ENCODE measurements at places on chromosomes 13 and 19.

- no peak overlapping the region for H3K27ac ChIP-seq
- DNase-seq = no peak
- H3K36me3 ChIP-seq = peaks cover 5% of the 10 kb centered on the region
- no peaks in the 10 kb centered on the region for H3K4me1 ChIP-seq
- H3K4me3 ChIP-seq = no peak overlapping the region
Observed at GRCh38 chr13:73879346-73880015, 254.7 kb downstream of the KLF12 start.

DNA sequence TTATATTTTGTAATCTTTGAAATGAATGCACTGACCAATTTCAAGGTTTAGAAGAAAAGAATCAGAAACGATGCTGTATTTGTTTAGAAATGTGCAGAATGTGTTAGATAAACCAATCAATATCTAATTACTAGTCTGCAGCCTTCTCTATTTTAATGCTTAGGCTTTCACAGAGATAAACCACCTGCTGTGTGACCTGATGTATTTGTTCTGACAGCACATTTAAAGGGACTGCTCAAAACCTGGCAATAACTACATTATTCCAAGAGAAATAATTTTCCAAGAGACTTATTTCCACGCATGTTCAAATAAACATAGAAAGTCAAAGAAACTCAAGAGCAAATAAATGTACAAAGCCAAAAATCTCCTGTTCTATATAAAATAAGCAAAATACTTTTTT lies 641.6 kb upstream of the PCDH20 start:
- no peak overlapping the region for H3K4me3 ChIP-seq
- H3K4me1 ChIP-seq = no peaks in the 10 kb centered on the region
- H3K27ac ChIP-seq = no peak overlapping the region
- H3K27me3 ChIP-seq = no peaks in the 10 kb centered on the region
- H3K36me3 ChIP-seq = no peaks in the 10 kb centered on the region
- no peak for DNase-seq

GRCh38 chr13:48976576-48977285 lies 1.0 kb downstream of the FNDC3A start:
- H3K4me1 ChIP-seq = peaks cover 49% of the 10 kb centered on the region
- H3K4me3 ChIP-seq = peak overlapping the region; percentile 71
- no peaks in the 10 kb centered on the region for H3K36me3 ChIP-seq
- no peaks in the 10 kb centered on the region for H3K27me3 ChIP-seq
- H3K27ac ChIP-seq = peak overlapping the region; percentile 87

- no peak for DNase-seq
- no peaks in the 10 kb centered on the region for H3K36me3 ChIP-seq
- no peaks in the 10 kb centered on the region for H3K27me3 ChIP-seq
- no peaks in the 10 kb centered on the region for H3K4me1 ChIP-seq
- no peak overlapping the region for H3K4me3 ChIP-seq
- no peak overlapping the region for H3K27ac ChIP-seq
Observed at GRCh38 chr13:30774214-30774730, 38.9 kb downstream of the ALOX5AP start.

- H3K27ac ChIP-seq = no peak overlapping the region
- no peaks in the 10 kb centered on the region for H3K36me3 ChIP-seq
- no peak for DNase-seq
- H3K4me3 ChIP-seq = no peak overlapping the region
- no peaks in the 10 kb centered on the region for H3K4me1 ChIP-seq
- peaks cover 17% of the 10 kb centered on the region for H3K27me3 ChIP-seq
Observed at GRCh38 chr13:78468621-78469020, 134.7 kb downstream of the POU4F1 start.

DNA sequence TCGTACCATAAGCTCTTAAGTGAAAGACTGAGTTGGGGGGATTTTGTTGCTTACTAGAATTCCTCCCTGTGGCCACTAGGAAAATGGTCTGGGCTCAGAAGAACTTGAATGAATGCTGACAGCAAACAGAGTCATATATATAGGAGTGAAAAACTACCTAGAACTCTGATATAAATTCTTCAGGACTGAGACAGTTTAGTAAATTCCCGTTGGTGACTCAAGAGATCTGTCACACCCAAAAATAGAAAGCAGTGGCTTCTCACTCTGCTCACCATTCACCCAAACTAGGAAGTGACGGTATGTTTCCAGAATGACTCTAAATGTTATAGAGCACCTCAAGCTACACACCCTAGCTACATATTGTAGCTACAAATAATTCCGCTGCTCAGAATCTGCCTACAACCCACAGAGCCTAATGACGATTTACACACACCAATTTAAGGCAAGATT lies 116.2 kb downstream of the TBC1D4 start:
- H3K27me3 ChIP-seq = peaks cover 5% of the 10 kb centered on the region
- DNase-seq = no peak

GRCh38 chr13:112905086-112905485 lies 63.9 kb upstream of the MCF2L start:
- H3K36me3 ChIP-seq = no peaks in the 10 kb centered on the region
- no peak overlapping the region for H3K4me3 ChIP-seq
- H3K27ac ChIP-seq = no peak overlapping the region
- H3K27me3 ChIP-seq = peaks cover 5% of the 10 kb centered on the region
- DNase-seq = no peak
- no peaks in the 10 kb centered on the region for H3K4me1 ChIP-seq

- DNase-seq = no peak
- H3K36me3 ChIP-seq = no peaks in the 10 kb centered on the region
- H3K27ac ChIP-seq = no peak overlapping the region
- no peaks in the 10 kb centered on the region for H3K27me3 ChIP-seq
Observed at GRCh38 chr19:21210037-21210621, 68.3 kb downstream of the ZNF431 start.

DNA sequence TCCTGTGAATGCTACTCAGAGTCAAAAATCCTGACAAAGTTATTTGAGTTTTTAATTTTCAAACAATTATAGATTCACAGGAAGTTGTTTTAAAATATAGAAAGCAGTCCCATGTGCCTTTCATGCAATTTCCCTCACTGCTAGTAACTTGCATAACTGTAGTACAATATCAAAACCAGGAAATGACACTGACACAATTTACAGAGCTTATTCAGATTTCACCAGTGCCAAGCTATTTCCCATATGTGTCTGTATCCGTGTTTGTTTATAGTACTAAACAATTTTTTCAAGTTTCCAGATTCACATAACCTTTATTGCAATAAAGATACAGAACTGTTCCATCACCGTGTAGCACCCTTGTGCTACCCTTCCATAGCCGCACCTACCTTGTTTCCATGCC lies 934.6 kb downstream of the PCDH17 start:
- H3K4me3 ChIP-seq = no peak overlapping the region
- no peak for DNase-seq
- no peak overlapping the region for H3K27ac ChIP-seq
- H3K4me1 ChIP-seq = no peaks in the 10 kb centered on the region

DNA sequence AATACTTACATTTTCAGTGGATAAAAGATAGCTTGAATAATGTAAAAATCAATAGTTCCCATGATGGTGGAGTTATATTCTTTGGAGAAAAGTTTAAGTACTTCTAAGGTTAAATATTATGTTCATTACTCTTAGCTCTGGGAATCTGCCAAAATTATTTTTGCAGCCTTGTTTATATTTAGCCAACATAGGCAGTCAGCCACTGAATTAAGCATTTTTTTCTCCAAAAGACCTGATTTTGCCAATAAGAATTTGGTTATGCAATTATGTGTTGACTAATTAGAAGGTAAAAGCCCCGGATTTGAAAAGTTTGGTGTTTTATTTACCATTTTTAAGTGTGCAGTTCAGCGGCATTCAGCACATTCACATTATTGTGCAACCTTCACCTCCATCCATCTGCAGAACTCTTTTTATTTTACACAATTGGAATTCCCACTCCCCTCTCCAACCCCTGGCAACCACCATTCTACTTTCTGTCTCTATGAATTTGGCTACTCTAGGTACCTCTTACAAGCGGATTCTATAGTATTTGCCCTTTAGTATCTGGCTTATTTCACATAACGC lies 90.1 kb upstream of the C1QTNF9B start:
- H3K4me1 ChIP-seq = no peaks in the 10 kb centered on the region
- H3K4me3 ChIP-seq = no peak overlapping the region
- no peaks in the 10 kb centered on the region for H3K36me3 ChIP-seq
- peaks cover 18% of the 10 kb centered on the region for H3K27me3 ChIP-seq

DNA sequence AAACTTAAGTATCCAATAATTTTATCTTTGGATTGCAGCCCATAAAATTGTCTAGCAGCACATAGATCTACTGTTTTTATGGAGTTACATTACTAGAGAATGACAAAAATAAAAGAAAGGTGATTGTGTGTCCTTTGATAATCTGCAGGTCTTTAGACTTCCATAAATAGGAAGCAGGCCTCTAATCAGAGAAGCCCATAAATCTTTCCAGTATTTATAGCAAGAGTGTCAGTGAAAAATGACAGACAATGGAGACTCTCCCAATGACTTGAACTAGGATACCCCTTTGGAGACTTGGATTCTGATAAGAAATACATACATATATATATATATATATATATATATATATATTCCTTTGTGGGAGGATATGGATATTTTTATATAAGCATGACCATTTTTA lies 351.2 kb downstream of the PCDH17 start:
- H3K4me3 ChIP-seq = no peak overlapping the region
- H3K36me3 ChIP-seq = no peaks in the 10 kb centered on the region
- H3K27ac ChIP-seq = no peak overlapping the region
- H3K4me1 ChIP-seq = no peaks in the 10 kb centered on the region
- no peak for DNase-seq

- H3K27me3 ChIP-seq = no peaks in the 10 kb centered on the region
- no peak overlapping the region for H3K4me3 ChIP-seq
- H3K4me1 ChIP-seq = no peaks in the 10 kb centered on the region
- no peak for DNase-seq
Observed at GRCh38 chr13:70747262-70747661, 639.0 kb upstream of the KLHL1 start.

DNA sequence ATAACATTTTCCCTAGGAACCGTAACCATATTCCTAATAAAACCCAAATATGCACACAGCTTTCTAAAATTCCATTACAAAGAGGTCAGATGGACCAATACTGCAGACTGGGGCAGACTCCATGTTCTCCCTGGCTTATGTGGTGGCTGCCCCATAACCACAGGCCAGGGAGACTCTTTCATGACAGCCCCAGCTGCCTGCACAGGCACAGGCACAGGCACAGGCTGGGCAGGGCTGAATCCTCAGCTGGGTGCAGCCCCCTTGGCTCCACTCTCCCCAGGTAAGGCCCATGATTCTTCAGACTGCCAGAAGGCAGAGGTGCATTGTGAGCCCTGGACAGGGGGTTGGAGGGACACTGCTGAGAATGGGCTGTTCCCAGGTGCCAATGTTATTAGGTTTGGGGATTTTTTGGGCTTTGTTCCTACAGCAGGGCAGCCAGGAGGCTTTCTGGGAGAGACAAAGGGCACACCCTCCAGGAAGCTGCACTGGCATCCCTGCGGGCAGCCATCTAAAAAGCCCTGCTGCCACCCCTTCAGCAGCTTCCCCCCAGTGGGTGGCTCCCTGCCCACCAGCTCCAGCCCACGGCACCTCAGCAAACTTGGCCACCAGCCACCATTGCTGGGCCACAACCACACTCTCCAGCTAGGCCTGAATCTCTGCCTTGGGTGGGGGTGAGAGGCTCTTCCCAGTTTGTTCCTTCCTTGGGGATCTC lies 20.0 kb downstream of the DOCK9 start:
- peaks cover 9% of the 10 kb centered on the region for H3K4me1 ChIP-seq
- H3K36me3 ChIP-seq = no peaks in the 10 kb centered on the region
- no peak overlapping the region for H3K27ac ChIP-seq
- no peak overlapping the region for H3K4me3 ChIP-seq

GRCh38 chr13:99322297-99323103 lies 15.3 kb upstream of the GPR183 start:
- no peak overlapping the region for H3K27ac ChIP-seq
- H3K27me3 ChIP-seq = no peaks in the 10 kb centered on the region
- H3K36me3 ChIP-seq = peaks cover 56% of the 10 kb centered on the region
- no peak for DNase-seq
- H3K4me3 ChIP-seq = no peak overlapping the region
- H3K4me1 ChIP-seq = peaks cover 6% of the 10 kb centered on the region

GRCh38 chr13:30119476-30119875 lies 187.9 kb downstream of the KATNAL1 start:
- H3K27me3 ChIP-seq = no peaks in the 10 kb centered on the region
- peaks cover 50% of the 10 kb centered on the region for H3K4me1 ChIP-seq
- H3K36me3 ChIP-seq = no peaks in the 10 kb centered on the region
- DNase-seq = peak; percentile 80

GRCh38 chr19:16244091-16244490 lies 46.4 kb downstream of the AP1M1 start:
- DNase-seq = no peak
- H3K27me3 ChIP-seq = no peaks in the 10 kb centered on the region
- no peak overlapping the region for H3K4me3 ChIP-seq
- no peak overlapping the region for H3K27ac ChIP-seq
- no peaks in the 10 kb centered on the region for H3K4me1 ChIP-seq

DNA sequence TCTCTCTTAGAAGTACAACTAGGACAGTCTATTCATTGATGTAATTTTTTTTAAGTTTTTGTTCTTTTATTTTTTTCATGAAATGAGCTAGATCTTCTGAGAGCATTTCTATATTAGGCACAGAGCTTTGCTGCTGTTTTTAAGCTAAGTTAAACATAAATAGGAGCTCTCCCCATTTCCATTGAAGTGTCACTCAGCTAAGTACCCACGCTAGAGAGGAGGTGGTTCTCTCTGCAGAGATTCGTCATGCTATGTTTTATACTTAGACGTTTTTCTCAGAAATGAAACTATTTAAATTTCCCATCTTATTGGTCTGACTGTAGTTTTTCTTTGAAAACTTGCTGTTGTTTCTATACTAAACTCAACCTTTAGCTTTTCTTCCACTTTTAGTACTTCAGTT lies 271.5 kb downstream of the PCDH9 start:
- no peak overlapping the region for H3K27ac ChIP-seq
- no peaks in the 10 kb centered on the region for H3K27me3 ChIP-seq
- H3K4me3 ChIP-seq = no peak overlapping the region

DNA sequence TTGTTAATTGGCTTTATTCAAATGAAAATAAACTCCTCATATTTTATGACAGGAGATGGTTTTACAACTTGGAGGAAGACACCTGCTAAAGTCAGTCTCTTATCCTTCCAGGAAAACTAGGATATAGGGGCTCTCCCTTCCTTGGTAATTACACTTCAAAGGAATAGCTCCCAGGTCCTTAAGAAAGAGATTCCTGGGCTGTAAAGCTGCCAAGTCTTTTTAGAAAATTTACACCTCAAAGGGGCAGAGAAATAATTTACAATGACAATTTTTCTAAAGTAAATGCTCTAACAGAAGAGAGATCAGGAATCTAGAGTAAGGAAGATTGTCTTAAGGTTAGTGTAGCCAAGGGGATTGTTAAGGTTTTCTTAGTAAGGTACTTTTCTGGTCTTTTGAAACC lies 1359.0 kb downstream of the OLFM4 start:
- no peaks in the 10 kb centered on the region for H3K27me3 ChIP-seq
- no peaks in the 10 kb centered on the region for H3K4me1 ChIP-seq
- DNase-seq = no peak
- H3K36me3 ChIP-seq = no peaks in the 10 kb centered on the region

GRCh38 chr13:114054830-114055439 lies 77.5 kb downstream of the RASA3 start:
- no peaks in the 10 kb centered on the region for H3K4me1 ChIP-seq
- DNase-seq = no peak
- no peaks in the 10 kb centered on the region for H3K27me3 ChIP-seq
- H3K27ac ChIP-seq = no peak overlapping the region
- H3K36me3 ChIP-seq = peaks cover 59% of the 10 kb centered on the region

All from DND-41 (cell line).